ENCODE measurements at places on chromosomes 2 and 18.

GRCh38 chr2:113173542-113174375, at the start of gene PSD4:
TSS of gene PSD4 (plus strand) at chr2:113173971. CDS start at chr2:113182457, 8,486 bp downstream.
- DNase-seq, result peak; percentile 74

DNA sequence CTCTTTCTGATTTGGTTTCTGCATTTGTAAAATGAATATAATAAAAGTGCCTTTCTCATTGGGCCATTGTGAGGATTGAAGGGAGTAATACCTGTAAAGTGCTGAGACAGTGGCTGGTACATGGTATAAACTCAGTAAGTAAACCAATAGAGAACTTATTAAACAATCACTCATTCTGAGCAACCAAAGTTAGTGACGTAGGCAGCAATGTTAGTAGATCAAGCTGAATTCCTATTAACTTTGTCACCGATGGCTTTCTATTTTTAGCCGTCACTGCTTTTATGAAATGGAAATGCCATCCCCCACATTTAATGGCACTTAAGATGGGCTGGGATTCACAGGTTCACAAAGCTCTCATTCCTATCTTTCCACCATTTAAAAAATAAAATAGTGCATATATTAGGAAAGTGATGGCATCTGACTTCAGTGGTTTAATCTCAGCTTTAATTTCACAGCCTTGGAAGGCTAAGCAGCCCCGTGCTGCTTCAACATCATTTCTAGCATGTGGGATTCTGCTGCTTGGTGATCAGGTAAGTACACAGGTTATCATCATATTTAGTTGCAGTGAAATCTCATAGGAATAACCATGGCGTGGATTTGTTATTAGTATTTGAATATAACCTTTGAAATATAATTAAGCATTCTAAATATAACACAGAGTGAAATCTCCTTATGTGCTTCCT, 17.6 kb upstream of the PPP4R1 start:
- DNase-seq, result no peak

DNA sequence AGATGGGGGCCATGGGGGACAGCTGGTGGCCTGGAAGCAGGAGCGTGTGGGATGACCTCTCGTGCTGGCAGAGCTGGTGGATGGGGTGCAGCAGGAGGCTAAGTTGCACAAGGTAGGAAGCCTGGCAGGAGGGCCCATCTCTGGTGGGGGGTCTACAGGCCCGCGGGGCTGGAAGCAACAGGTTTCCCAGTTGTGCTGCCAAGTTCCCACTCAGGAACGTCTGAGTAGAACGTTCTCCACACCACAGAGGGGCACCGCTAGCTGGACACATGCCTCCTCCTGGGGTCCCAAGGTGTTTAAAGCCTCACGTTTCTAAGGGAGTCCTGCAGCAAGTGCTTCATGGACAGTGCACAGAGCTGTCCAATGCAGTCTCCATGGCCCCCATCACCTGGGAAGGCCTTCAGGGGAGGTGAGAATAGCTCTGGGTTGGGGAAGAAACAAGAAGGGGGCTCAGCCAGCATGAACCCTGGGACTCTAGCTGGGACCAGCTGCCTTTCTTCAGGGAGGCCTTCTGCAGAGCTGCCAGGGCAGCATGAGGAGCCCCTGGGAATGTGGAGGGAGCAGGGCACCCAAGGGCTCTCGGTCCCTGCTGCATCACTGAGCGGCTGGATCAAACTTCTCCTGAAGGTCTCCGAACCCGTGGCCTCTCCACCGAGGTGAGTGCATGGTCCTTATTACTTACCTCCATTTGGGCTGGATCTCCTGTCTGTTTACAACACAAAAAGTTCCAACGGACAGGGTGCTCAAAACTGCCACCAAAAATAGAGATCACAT, 80.0 kb downstream of the TWIST2 start:
- DNase-seq, result no peak

GRCh38 chr2:220533485-220533884, 906.1 kb downstream of the SLC4A3 start:
- no peak for DNase-seq

DNA sequence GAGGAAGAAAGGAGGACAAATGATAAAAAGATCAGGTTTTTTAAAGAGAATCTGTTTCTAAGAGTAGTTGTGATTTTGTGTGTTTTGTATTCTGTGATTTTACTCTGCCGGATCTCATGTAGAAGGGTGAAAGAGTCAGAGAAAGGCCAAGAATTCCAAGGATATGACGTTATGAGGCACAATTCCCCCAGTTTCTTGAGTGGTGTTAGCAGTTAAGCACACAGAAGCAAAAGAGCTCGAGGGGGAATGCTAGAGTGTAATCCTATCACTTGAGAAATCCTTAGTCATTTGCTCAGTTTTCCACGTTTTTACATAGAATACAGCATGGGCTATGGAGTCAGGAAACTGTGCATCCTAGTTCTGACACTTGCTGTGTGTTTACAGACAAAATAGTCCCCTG, 34.8 kb downstream of the METTL4 start:
- DNase-seq, result no peak

- no peak for DNase-seq
Measured at GRCh38 chr2:37507051-37507410, 162.6 kb downstream of the QPCT start.

DNA sequence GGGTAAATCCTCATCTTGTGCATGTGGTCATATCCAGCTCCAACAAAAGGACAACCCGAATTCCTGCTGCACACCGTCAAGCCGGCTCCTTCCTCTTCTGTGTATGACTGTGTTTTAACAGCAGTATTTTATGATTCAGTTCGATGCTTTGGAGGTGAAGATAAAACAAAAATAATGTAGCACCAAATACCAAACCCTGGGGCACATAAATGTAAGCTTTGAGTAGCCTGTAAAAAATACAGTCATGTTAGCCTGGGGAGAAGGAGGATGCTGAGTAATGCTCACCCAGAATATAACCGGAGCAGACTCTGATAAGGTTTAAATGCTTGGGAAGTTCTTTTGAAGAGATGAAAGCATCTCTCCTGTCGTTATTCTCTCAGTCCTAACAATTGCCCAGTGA, 225.0 kb downstream of the SUCLG1 start:
- no peak for DNase-seq

DNA sequence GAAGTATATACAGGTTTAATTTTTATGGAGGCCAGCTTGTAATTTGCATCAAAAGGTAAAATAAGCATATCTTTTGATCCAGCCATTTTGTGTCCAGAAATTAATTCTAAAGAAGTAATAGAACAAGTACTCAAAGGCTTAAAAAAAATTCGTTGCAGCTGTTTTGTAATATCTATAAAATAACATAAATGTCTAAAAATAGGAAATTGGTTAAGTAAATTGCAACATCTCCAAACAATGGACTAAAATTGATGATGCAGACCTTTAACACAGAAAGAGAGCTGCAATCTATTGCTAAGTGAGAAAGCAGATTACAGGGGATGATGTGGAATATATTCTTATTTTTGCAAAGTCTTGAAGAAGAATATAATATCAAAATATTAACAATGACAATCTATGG, 19.4 kb downstream of the AAK1 start:
- DNase-seq, result no peak

GRCh38 chr2:86592547-86593230, 29.4 kb upstream of the CHMP3 start:
- DNase-seq, result no peak

GRCh38 chr2:11344956-11345677, 681 bp upstream of the ROCK2 start:
- no peak for DNase-seq

All from stimulated activated CD8-positive, alpha-beta memory T cell treated with anti-CD3 and anti-CD28 coated beads, Interleukin-12 subunit alpha, Interleukin-12 subunit beta, amount 100 ng/mL, for 4 hours (primary cell).